ENCODE measurements at places on chromosomes 1 and 21. TPM values are rescaled to one million over a fixed set of nuclear protein-coding genes. Genes with fewer than 3 reads are reported as not detected.

GRCh38 chr1:41758500-41758899, 160.2 kb downstream of the HIVEP3 start:
- H3K4me1 ChIP-seq: no peaks in the 10 kb centered on the region
- H3K36me3 ChIP-seq: no peaks in the 10 kb centered on the region
- no peak overlapping the region for H3K27ac ChIP-seq
- no peaks in the 10 kb centered on the region for H3K27me3 ChIP-seq

- DNase-seq: no peak
- H3K4me1 ChIP-seq: no peaks in the 10 kb centered on the region
- no peaks in the 10 kb centered on the region for H3K27me3 ChIP-seq
- no peak overlapping the region for H3K27ac ChIP-seq
- H3K36me3 ChIP-seq: no peaks in the 10 kb centered on the region
These were observed 173.0 kb downstream of the ADGRL4 start for GRCh38 chr1:78833491-78833890.

DNA sequence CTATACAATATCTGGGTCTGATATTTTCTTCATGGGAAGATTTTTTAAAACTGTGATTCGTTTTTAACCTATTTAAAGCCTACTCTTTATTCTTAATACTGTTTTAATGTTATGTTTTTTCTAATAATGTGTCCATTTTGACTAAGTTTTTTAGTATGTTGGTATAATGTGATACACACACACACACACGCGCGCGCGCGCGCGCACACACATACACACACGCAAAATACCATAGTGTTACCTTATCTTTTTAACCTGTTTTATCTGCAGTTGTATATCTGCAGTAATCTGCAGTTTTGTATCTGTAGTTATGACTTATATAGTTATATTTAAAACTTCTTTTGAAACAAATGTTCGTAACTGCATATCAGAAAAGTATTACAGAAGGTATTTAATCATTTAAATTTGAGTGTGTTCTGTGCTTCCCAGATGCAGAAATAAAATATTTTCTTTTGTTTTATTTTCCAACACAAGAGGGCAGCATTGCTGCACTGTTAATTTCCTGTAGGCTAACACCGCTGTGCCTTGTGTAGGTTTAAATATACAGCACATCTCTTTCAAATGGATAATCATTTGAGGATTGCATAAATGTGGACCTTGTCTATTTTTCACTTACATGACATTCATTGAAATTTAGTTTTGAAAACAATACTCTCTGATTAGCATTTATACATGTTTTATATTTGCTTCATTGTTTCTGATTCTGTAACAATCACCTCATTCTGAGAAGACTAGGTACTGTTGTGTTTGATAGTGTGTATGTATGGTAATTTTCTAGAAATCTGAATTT, 166.1 kb downstream of the PDE4B start:
- H3K27ac ChIP-seq: no peak overlapping the region
- H3K36me3 ChIP-seq: no peaks in the 10 kb centered on the region
- no peak overlapping the region for H3K4me3 ChIP-seq
- no peaks in the 10 kb centered on the region for H3K27me3 ChIP-seq
- H3K4me1 ChIP-seq: no peaks in the 10 kb centered on the region

GRCh38 chr1:11571906-11572616, 82.2 kb downstream of the FBXO2 start:
- H3K27ac ChIP-seq: no peak overlapping the region
- H3K4me3 ChIP-seq: no peak overlapping the region
- H3K36me3 ChIP-seq: no peaks in the 10 kb centered on the region
- no peaks in the 10 kb centered on the region for H3K4me1 ChIP-seq
- no peaks in the 10 kb centered on the region for H3K27me3 ChIP-seq

DNA sequence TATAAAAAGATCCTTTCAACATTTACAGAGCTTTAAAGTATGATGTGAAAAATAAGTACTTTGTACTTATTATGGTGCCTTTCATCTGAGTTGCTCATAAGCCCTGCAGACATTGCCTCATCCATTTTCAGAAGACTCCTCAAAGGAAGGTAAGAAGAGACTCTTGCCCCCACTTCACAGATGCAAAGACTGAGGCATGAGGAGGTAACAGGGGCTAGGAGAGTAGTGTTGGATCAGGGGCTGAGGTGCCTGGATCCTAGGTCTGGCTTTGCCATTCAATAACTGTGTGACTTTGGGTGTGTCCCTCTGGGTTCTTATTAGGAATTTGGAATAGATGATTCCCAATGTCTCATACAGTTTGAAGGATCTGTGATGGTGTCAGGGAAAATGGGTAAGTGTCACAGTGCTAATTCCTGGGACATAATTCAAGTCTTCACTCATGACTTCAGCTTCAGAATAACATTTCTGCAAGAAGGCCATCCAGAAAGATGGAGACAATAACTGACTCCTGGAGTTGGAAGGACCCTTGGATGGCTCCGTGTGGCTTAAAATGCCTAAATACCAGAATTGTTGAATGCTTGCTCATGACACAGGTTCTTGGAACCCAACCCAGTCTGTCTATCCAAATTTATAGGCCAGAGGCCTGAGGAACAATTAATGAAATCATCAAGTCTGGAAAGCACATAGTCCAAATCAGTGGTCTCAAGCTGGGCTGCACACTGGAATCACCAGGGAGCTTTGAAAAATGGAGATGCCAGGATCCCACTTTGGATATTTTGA, 93.1 kb upstream of the RUNX1 start:
- no peak overlapping the region for H3K27ac ChIP-seq
- no peaks in the 10 kb centered on the region for H3K27me3 ChIP-seq
- no peaks in the 10 kb centered on the region for H3K4me1 ChIP-seq

GRCh38 chr1:118698911-118699310, 289.2 kb downstream of the TBX15 start:
- no peak for DNase-seq
- no peaks in the 10 kb centered on the region for H3K36me3 ChIP-seq
- H3K4me1 ChIP-seq: no peaks in the 10 kb centered on the region
- no peak overlapping the region for H3K27ac ChIP-seq
- no peak overlapping the region for H3K4me3 ChIP-seq

GRCh38 chr1:68490046-68490651, 6.7 kb downstream of the DEPDC1 start:
- no peaks in the 10 kb centered on the region for H3K36me3 ChIP-seq
- H3K27me3 ChIP-seq: no peaks in the 10 kb centered on the region
- H3K4me3 ChIP-seq: no peak overlapping the region
- no peaks in the 10 kb centered on the region for H3K4me1 ChIP-seq

DNA sequence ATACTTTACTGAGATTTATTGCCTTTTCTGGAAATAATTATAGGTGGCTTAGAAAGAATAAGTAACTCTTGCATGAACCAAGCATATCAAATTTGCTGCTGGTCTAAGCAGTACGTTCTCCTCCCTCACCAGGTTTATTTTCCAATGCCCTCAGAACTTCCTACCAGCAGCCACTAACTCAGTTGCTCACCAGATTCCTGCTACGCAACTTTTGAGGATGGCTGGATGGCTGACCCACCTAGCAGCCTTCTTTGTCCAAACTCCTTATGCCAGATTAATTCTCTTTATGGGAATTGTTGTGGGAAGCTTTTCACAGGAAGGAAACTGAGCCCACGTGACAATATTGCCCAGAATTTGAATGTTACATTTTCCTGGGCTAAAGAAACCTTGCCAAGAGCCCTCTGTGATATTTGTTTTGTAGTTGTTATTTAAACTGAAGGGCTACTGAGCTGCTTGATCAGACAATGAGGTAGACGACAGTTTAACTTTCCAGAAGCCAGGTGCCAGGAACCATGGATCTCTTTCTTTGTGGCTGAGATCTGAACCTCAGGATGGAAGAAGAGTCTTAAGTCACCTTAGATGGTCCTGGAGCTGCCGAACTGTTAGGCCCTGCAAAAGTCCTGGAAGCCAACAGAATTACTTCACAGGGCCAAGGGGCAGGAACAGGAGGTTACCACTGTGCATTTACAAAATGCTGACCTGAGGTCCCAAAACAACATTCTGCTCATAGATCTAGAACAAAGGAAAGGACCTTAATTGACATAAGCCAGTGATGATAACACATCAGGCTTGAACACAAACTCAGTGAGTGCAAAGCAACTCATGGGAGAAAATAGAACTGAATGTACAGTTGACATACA, 85.5 kb upstream of the ATP1A1 start:
- no peak for DNase-seq
- H3K27ac ChIP-seq: no peak overlapping the region
- H3K27me3 ChIP-seq: no peaks in the 10 kb centered on the region

DNA sequence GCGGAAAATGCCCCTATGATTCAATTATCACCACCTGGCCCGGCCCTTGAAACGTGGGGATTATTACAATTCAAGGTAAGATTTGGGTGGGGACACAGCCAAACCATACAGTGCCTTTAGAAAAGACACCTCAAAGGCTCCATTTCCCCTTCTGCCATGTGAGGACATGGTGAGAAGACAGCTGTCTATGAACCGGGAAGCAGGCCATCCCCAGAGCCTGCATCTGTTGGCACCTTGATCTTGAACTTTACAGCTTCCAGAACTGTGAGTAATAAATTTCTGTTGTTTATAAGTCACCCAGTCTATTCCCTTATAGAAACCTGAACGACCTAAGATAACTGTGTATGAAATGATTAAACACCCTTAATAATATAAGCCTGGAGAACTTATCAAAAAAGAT, 61.6 kb downstream of the KIFAP3 start:
- no peaks in the 10 kb centered on the region for H3K27me3 ChIP-seq
- H3K4me1 ChIP-seq: no peaks in the 10 kb centered on the region
- H3K36me3 ChIP-seq: no peaks in the 10 kb centered on the region
- no peak for DNase-seq
- no peak overlapping the region for H3K27ac ChIP-seq
- H3K4me3 ChIP-seq: no peak overlapping the region

The MMEL1 gene
- 1.1 TPM for polyA plus RNA-seq

The CLCA4 gene
- polyA plus RNA-seq: not detected

The GJC2 gene
- 0.18 TPM for polyA plus RNA-seq

All from ovary (tissue), 10 donors.